Esophagus muscularis mucosa (tissue), 4 donors: ENCODE measurements at places on chromosomes 13 and 19.
A peak's percentile ranks its signal among the peaks of the same experiment; 100 is the strongest.

- H3K4me3 ChIP-seq, result no peak overlapping the region
- peaks cover 35% of the 10 kb centered on the region for H3K27me3 ChIP-seq
- no peaks in the 10 kb centered on the region for H3K36me3 ChIP-seq
- no peak for DNase-seq
- no peak overlapping the region for H3K27ac ChIP-seq
- no peaks in the 10 kb centered on the region for H3K4me1 ChIP-seq
Measured at GRCh38 chr19:33898062-33898677, 101.5 kb downstream of the KCTD15 start.

DNA sequence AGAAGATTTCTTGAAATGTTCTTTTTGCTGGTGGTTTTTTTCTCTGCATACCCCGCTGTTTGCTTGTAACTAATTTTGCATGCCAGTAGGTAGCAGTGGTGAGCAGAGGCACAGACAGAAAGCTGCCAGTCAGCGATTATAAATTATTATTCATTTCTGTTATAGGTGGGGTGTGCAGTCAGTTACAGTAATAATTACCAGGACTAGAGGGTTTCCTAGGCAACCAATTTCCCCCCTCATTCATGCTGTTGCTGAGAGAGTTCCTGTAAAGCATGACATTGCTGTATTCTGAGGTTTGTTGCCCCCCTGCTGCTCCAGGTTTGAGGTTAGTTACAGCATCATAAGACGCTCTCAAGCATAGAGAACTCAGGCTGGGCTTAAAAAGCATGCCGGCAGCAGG, 104.5 kb downstream of the URI1 start:
- no peaks in the 10 kb centered on the region for H3K27me3 ChIP-seq
- DNase-seq, result no peak
- H3K4me3 ChIP-seq, result no peak overlapping the region

DNA sequence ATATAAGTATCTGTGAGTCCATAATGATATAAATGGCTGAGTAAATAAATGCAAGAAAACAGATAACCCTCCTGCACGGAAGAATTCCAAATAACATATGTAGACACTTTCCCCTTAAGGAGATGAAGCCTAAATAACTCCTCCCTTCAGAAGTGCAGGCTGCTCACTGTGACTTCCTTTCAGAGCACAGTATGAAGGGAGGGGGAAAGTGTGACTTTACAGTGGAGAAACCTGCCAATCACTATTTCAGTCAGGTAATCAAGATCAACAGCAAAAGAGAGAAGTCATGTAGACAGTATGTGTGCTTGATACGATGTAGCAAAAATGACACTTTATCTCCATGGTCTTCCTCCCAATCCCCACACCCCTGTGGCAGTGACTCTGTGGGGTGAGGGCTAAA, 7.1 kb downstream of the GGACT start:
- peaks cover 4% of the 10 kb centered on the region for H3K36me3 ChIP-seq
- H3K27me3 ChIP-seq, result no peaks in the 10 kb centered on the region
- H3K4me1 ChIP-seq, result no peaks in the 10 kb centered on the region
- DNase-seq, result no peak
- H3K27ac ChIP-seq, result no peak overlapping the region

DNA sequence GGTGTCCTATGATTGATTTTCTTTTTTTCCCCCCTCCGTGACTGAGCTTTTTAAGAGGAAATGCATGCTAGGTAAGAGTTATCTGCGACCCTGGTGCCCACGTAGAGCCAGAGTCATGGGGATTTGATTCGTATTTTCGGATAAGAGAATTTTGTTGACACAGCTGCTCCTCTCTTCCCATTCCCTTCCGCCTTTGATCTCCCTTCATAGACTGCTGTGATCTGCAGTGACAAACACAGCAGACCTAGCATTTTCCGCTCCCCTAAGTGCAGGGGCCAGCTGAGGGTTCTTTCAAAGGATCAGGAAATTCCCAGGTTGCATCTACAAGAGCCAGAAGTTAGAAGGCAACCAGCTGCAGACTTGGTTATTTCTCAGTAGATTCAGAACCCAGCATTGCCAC, 70.5 kb downstream of the ZNF568 start:
- peaks cover 46% of the 10 kb centered on the region for H3K36me3 ChIP-seq
- H3K27me3 ChIP-seq, result no peaks in the 10 kb centered on the region
- H3K4me3 ChIP-seq, result no peak overlapping the region
- no peak for DNase-seq
- no peaks in the 10 kb centered on the region for H3K4me1 ChIP-seq
- H3K27ac ChIP-seq, result no peak overlapping the region

GRCh38 chr13:104854007-104854406, 1681.5 kb downstream of the EFNB2 start:
- H3K27ac ChIP-seq, result no peak overlapping the region
- H3K4me1 ChIP-seq, result no peaks in the 10 kb centered on the region
- no peaks in the 10 kb centered on the region for H3K36me3 ChIP-seq
- no peaks in the 10 kb centered on the region for H3K27me3 ChIP-seq
- no peak overlapping the region for H3K4me3 ChIP-seq
- no peak for DNase-seq

DNA sequence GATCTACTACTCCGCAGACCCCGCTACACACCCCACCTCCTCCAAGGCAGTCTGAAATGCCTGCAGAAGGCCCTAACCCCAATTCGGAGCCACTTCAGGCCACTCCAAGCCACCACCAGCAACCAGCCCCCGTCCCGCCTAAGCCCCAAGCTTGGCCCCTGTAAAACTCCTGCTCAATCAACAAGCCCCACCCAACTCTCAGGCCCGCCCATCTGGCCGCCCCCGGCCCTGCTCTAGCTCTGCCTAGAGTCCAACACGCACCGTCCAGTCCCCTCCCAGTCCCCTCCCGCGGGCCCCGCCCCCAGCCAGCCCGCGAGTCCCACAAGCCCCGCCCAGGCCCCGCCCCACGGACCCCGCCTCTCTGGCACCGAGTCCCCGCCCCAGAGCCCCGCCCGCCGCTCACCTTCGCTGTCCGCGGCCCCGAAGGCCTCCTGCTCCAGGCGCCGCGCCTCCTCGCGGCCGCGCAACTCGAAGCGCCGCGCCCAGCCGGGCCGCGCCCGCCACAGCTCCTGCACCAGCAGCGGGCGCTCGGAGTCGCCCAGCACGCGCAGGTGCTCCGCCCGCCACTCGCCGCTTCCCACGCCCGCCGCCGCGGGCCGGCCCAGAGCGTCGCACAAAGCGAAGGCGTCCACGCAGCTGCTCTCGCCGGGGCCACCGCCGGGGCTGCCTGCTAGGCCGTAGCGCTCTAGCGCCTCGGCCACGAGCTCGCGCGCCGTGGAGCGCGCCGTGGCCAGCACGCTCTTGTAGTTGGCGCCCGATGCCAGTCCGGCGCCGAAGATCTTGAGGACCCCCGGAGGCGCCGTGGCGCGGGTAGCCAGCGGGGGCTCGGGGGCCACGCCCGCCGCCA, 1.6 kb downstream of the RASIP1 start:
- peak; percentile 96 for DNase-seq
- peaks cover 35% of the 10 kb centered on the region for H3K4me1 ChIP-seq
- peaks cover 12% of the 10 kb centered on the region for H3K27me3 ChIP-seq
- no peaks in the 10 kb centered on the region for H3K36me3 ChIP-seq

DNA sequence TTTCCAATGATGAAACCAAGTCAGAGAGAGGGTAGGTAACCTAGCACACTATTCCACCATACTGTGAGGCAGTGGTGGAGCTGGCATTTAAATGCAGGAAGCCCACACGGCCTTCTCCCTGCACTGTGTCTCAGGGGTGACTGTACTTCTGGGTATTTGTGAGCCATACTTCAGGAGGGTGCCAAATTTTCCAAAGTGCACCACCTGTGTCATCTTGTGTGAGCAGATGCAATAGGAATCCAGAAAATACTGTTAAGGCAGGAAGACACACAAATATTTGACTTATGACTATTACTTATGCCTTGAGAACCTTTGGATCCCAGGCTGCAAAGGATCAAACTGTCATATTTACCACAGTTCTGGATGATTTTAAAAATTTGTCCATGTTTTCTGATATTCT, 17.3 kb downstream of the ZNF229 start:
- H3K36me3 ChIP-seq, result peaks cover 56% of the 10 kb centered on the region
- H3K27ac ChIP-seq, result no peak overlapping the region
- H3K4me1 ChIP-seq, result no peaks in the 10 kb centered on the region
- H3K27me3 ChIP-seq, result no peaks in the 10 kb centered on the region

DNA sequence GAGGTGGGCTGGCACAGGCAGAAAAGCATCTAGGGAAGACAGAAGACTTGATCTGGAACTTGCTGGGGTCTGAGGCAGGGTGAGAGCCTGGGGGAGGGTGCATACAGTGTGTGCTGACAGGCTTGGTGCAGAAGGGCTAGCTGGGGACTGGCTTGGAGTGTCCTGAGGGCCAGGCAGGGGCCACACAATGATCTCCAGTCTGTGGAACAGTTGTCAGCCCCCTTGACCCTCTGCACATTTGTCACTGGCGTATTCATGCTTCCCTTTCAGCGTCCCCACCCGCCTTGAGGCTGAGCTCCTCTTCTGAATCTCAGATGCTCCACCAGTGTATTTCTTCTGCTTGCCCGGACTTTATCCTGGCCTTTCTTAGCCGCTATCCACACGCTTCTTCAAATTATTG, 2.8 kb upstream of the MICU2 start:
- no peak for DNase-seq
- H3K36me3 ChIP-seq, result no peaks in the 10 kb centered on the region
- H3K4me3 ChIP-seq, result no peak overlapping the region
- peaks cover 6% of the 10 kb centered on the region for H3K4me1 ChIP-seq
- H3K27ac ChIP-seq, result no peak overlapping the region

- no peak for DNase-seq
- no peaks in the 10 kb centered on the region for H3K4me1 ChIP-seq
- no peak overlapping the region for H3K4me3 ChIP-seq
- H3K36me3 ChIP-seq, result no peaks in the 10 kb centered on the region
- no peak overlapping the region for H3K27ac ChIP-seq
- no peaks in the 10 kb centered on the region for H3K27me3 ChIP-seq
Measured at GRCh38 chr13:81058211-81058915, 717.4 kb upstream of the SPRY2 start.

- H3K36me3 ChIP-seq, result no peaks in the 10 kb centered on the region
- no peak overlapping the region for H3K4me3 ChIP-seq
- DNase-seq, result peak; percentile 97
- peak overlapping the region; percentile 73 for H3K27ac ChIP-seq
Measured at GRCh38 chr19:48819366-48819816, 8.6 kb upstream of the BCAT2 start.

GRCh38 chr19:9058905-9059667, 27.8 kb upstream of the OR1M1 start:
- DNase-seq, result no peak
- no peak overlapping the region for H3K4me3 ChIP-seq
- no peak overlapping the region for H3K27ac ChIP-seq
- H3K36me3 ChIP-seq, result no peaks in the 10 kb centered on the region

DNA sequence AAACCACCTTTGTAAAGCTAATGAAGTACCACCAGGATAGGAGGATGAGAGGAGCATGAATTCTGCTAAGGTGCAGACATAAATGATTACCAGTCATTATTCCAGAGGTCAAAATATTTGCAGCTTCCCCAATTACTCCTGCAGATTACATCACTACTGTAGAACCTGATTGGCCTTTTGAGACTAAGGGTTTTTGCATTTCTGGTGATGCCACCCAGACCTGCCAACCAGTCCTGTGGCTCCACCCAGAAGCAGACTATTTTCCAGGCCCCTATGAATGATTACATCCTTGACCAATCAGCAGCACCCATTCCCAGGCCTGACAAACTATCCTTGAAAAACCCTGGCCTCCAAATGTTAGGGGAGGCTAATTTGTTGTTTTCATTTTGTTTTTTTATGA, 11.2 kb upstream of the KCNC3 start:
- no peaks in the 10 kb centered on the region for H3K36me3 ChIP-seq
- no peak for DNase-seq
- H3K27ac ChIP-seq, result no peak overlapping the region
- no peaks in the 10 kb centered on the region for H3K27me3 ChIP-seq

DNA sequence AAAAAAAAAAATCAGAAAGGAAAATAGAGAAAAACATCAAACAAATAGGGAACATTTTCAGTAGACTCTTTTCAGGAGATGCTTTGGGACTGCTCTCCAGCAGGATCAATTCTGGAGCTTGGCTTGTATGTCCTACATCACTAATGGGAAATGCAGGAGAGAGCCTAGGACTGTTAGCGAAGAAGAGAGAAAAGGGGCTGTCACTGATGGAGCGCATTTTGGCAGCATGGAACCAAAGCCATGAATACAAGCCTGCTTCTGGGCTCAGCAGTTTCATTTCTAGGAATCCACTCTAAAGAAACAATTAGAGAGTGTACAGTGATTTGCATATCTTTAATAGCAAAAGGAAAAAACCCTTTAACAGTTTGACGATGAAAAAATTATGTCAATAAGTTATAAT, 203.9 kb downstream of the NUFIP1 start:
- H3K27ac ChIP-seq, result no peak overlapping the region
- no peaks in the 10 kb centered on the region for H3K27me3 ChIP-seq
- H3K36me3 ChIP-seq, result no peaks in the 10 kb centered on the region
- no peak overlapping the region for H3K4me3 ChIP-seq
- no peaks in the 10 kb centered on the region for H3K4me1 ChIP-seq

GRCh38 chr19:50794876-50795663, 4.9 kb downstream of the ACP4 start:
- peaks cover 31% of the 10 kb centered on the region for H3K36me3 ChIP-seq
- no peak overlapping the region for H3K27ac ChIP-seq
- no peak for DNase-seq
- H3K27me3 ChIP-seq, result no peaks in the 10 kb centered on the region
- H3K4me3 ChIP-seq, result no peak overlapping the region

DNA sequence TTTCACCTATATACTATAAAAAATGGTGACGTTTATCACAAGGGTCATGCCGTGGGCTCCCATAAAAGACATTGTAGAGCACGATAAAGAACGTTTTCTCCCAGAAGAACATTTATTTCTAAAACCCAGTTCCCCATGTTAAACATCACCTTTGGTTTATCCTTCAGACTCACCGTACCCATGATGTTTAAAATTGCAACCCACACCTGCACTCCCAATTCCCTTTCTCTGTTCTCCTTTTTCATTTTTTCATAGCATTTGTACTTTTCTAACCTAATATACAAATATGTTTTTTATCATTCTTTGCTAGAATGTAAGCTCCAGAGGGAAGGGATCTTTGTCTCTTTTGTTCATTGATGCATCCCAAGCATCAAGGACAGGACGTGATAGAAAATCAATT, 2.0 kb downstream of the RCBTB2 start:
- H3K4me1 ChIP-seq, result peaks cover 26% of the 10 kb centered on the region
- H3K4me3 ChIP-seq, result no peak overlapping the region
- H3K27ac ChIP-seq, result no peak overlapping the region
- H3K27me3 ChIP-seq, result no peaks in the 10 kb centered on the region
- H3K36me3 ChIP-seq, result no peaks in the 10 kb centered on the region

- no peak overlapping the region for H3K27ac ChIP-seq
- no peak overlapping the region for H3K4me3 ChIP-seq
- H3K4me1 ChIP-seq, result peaks cover 3% of the 10 kb centered on the region
- no peak for DNase-seq
Measured at GRCh38 chr13:49980266-49980665, 16.6 kb upstream of the TRIM13 start.

GRCh38 chr13:44292545-44292944, 81.1 kb upstream of the SERP2 start:
- no peak for DNase-seq
- H3K27ac ChIP-seq, result no peak overlapping the region
- no peaks in the 10 kb centered on the region for H3K36me3 ChIP-seq
- H3K27me3 ChIP-seq, result no peaks in the 10 kb centered on the region
- H3K4me3 ChIP-seq, result no peak overlapping the region
- H3K4me1 ChIP-seq, result peaks cover 44% of the 10 kb centered on the region
